ENCODE measurements at places on chromosomes 6 and 20. TPM values are rescaled to one million over a fixed set of nuclear protein-coding genes. Genes with fewer than 3 reads are reported as not detected.

The SDCBP2 gene
- 4.7 TPM for total RNA-seq

The TTK gene
- 19.4 TPM for total RNA-seq

The SRSF12 gene
- total RNA-seq = 0.81 TPM

The KIF25 gene
- not detected for total RNA-seq

The LRFN2 gene
- total RNA-seq = not detected

The OXT gene
- not detected for total RNA-seq

The PTPRA gene
- 57.8 TPM for total RNA-seq

The TTBK1 gene
- 1.2 TPM for total RNA-seq

The LHFPL5 gene
- not detected for total RNA-seq

The OR12D3 gene
- not detected for total RNA-seq

The CNPY3 gene
- total RNA-seq = 53.1 TPM

GRCh38 chr6:111263837-111264236 lies 176.5 kb downstream of the SLC16A10 start:
- H3K4me3 ChIP-seq = no peak overlapping the region
- H3K36me3 ChIP-seq = peaks cover 12% of the 10 kb centered on the region
- peaks cover 23% of the 10 kb centered on the region for H3K4me1 ChIP-seq
- H3K27ac ChIP-seq = no peak overlapping the region
- DNase-seq = no peak

- H3K4me1 ChIP-seq = no peaks in the 10 kb centered on the region
- H3K27me3 ChIP-seq = no peaks in the 10 kb centered on the region
- no peak for DNase-seq
Observed at GRCh38 chr20:53148771-53149147, 176.6 kb downstream of the TSHZ2 start.

DNA sequence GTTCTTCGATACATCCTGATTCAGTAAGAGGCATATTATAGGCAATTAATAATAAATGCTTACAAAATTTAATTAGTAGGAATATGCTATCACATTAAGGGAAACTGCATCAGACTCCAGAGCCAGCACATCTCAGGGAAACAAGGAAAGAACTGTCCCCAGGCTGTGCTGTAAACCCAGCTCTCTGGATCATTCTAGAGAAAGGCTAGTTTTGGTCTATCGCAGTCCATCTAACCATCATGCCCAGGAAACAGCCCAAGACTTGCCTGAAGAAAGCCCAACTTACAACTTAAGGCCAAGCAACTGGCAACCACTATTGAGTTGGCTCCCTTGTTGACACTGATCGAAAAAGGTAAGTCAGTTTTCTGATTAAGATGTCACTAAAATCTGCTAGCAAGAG lies 11.3 kb downstream of the MAP3K5 start:
- peaks cover 50% of the 10 kb centered on the region for H3K4me1 ChIP-seq
- H3K36me3 ChIP-seq = no peaks in the 10 kb centered on the region
- no peak overlapping the region for H3K4me3 ChIP-seq
- no peak for DNase-seq
- no peak overlapping the region for H3K27ac ChIP-seq

- H3K36me3 ChIP-seq = no peaks in the 10 kb centered on the region
- no peaks in the 10 kb centered on the region for H3K27me3 ChIP-seq
- no peak overlapping the region for H3K27ac ChIP-seq
- DNase-seq = no peak
Observed at GRCh38 chr6:125363824-125364165, 62.0 kb upstream of the HDDC2 start.

DNA sequence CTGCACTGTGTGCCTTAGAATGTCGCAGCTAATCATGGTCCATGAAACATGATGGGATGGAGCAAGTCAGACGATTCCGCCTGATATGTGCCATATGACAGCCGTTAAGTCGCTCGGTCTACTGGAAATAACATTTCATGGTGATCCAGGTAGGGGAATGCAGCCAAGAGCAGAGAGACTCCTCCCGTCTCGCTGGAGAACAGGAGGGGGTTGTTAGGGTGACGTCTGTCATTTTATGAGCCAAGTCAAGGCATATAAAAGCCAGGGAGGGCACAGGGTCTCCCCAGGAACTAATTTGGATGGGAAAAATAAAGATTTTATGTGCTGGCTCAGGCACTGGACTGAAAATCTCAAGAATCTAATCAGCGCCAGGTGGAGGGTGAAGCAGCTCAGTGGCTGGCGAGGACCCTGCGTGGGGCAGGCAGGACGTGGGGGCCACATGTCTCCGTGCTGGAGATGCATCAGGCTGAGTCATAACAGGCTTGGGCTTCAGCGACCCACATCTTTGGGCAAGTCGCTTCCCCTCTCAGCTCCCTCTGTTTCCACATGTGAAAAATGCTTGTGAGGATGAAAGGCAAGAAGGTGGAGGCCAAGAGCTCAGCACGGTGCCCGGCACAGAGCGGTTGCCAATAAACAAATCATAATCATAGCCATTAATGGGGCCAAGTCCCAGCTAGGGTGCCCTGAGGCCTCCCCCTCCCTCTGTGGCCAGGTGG lies 234.6 kb downstream of the ANKRD60 start:
- H3K4me3 ChIP-seq = no peak overlapping the region
- H3K27me3 ChIP-seq = no peaks in the 10 kb centered on the region
- no peak overlapping the region for H3K27ac ChIP-seq
- no peaks in the 10 kb centered on the region for H3K36me3 ChIP-seq
- no peak for DNase-seq

GRCh38 chr6:118665011-118665410 lies 13.6 kb upstream of the CEP85L start:
- no peak overlapping the region for H3K27ac ChIP-seq
- no peaks in the 10 kb centered on the region for H3K27me3 ChIP-seq
- H3K4me1 ChIP-seq = peaks cover 51% of the 10 kb centered on the region
- H3K36me3 ChIP-seq = peaks cover 4% of the 10 kb centered on the region

DNA sequence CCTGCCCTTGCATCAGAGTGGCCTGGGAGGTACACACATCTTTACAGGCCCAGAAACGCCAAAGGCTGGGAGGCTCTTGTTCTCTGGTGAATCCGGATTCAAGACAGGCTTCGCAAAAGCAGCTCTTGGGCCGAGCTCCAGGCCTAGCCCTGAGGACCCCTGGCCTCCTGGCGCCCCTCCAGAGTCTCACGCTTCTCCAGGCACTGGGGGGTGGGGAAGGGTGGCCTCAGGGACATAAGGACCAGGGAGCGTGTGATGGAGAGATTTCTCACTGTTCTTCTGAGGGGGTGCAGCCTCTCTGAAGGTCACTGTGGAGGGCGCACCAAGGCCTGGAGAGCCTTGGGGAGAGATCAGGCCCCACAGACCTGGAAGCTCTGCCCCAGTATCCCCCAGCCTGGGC lies 349.2 kb downstream of the ZFAND3 start:
- H3K4me1 ChIP-seq = no peaks in the 10 kb centered on the region
- no peak overlapping the region for H3K4me3 ChIP-seq
- H3K27ac ChIP-seq = no peak overlapping the region
- DNase-seq = no peak

GRCh38 chr6:156879591-156879990 lies 102.4 kb downstream of the ARID1B start:
- H3K4me3 ChIP-seq = no peak overlapping the region
- no peaks in the 10 kb centered on the region for H3K27me3 ChIP-seq
- no peaks in the 10 kb centered on the region for H3K36me3 ChIP-seq
- peaks cover 31% of the 10 kb centered on the region for H3K4me1 ChIP-seq

- H3K36me3 ChIP-seq = no peaks in the 10 kb centered on the region
- no peak overlapping the region for H3K4me3 ChIP-seq
- no peaks in the 10 kb centered on the region for H3K4me1 ChIP-seq
- DNase-seq = no peak
Observed at GRCh38 chr6:119610265-119610664, 260.7 kb upstream of the MAN1A1 start.

DNA sequence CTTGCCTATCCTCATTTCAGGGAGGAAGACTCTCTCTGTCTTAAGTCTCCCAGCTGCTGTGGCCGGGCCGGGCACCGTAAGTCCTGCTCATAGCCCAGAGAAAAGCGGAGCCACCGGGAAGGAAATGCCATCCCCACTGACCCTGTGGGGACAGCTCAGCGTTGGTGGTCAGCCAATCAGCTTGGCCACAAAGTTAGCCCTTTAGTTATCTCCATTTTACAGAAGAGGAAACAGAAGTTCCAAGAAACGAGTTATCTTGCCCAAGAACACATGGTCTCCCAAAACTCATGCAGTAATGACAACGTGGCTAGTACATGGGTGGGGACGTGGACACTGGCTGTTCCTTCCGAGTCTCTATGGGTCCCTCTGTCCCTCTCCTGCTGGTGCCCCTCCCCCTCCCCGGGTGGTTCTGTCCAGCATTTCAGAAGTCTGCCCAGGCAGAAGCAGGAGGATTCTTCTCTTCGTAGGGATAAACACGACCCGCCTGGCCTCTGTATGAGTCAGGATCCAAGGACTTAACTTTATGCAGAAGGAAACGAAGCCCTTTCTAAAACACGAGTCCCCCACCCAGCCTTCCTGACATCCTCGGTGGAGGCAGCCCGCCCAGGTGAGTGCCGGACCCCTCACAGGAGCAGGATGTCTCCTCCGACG lies 273.8 kb downstream of the CDH4 start:
- no peaks in the 10 kb centered on the region for H3K36me3 ChIP-seq
- no peaks in the 10 kb centered on the region for H3K4me1 ChIP-seq
- no peak overlapping the region for H3K4me3 ChIP-seq
- no peaks in the 10 kb centered on the region for H3K27me3 ChIP-seq
- DNase-seq = no peak

DNA sequence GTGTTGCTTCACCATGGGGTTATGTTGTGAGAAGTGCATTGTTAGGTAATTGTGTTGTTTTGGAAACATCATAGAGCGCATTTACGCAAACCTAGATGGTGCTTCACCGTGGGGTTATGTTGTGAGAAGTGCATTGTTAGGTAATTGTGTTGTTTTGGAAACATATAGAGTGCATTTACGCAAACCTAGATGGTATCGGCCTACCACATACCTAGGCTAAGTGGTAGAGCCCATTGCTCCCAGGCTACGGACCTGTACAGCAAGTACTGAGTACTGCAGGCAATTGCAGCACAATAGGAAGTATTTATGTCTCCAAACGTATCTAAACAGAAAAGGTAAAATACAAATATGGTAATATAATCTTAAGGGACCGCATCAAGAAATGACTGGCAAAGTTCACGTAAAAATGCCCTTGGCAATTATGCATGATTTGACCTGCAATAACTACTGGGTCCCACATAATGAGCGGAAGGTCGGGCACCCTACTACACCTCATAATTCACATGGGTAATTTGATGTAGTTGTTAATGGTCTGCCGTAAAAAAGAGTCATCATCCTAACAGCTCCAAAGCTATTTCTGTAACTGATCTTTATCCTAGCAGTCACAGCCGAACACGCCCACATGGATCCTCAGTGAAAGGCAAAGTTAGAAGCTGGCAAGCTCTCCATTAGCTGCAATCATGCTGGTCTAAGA lies 76.0 kb downstream of the RSPH3 start:
- no peak for DNase-seq
- no peak overlapping the region for H3K4me3 ChIP-seq
- no peaks in the 10 kb centered on the region for H3K36me3 ChIP-seq
- H3K27me3 ChIP-seq = no peaks in the 10 kb centered on the region

DNA sequence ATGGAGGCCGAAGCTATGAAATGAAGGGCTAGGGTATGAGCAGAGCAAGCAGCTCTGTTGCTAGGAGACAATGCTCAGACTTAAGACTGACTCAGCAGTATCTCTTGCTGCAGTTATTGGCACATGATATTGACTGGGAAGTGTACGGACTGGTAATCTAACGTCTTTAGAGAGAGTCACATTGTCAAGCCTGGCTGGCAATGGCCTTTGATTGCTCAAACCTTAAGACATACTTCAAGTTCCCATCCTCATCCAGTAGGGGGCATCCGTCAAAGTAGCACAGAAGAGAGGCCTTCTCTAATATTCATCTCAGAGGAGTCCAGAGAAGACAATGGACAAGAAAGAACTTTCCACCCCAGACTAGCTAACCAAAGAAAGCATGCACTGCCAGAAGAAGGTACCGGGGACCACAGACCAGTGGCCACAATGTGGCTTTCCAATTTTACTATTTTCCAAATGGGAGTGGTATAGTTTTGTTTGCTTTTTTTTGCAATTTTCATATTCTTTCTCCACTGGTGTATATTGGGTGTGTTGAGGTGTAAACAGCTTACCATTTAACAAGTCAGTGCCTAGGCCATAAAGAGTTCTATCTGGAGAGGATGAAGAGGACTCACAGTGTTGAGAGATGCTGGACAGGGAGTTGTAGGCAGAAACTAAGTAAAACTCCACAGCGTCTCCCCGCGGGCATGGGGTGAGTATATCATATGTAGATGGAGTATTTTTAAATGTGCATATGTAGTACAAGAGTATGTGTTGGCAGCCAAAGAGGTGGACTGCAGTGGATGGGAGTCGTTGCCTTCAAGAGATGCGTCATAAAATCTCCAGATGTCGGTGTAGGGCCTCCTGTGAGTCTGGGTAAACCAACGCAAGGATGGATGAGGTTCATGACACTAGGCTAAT lies 36.7 kb downstream of the LRFN2 start:
- no peak overlapping the region for H3K27ac ChIP-seq
- no peaks in the 10 kb centered on the region for H3K36me3 ChIP-seq
- no peak for DNase-seq
- no peaks in the 10 kb centered on the region for H3K27me3 ChIP-seq
- H3K4me1 ChIP-seq = no peaks in the 10 kb centered on the region

DNA sequence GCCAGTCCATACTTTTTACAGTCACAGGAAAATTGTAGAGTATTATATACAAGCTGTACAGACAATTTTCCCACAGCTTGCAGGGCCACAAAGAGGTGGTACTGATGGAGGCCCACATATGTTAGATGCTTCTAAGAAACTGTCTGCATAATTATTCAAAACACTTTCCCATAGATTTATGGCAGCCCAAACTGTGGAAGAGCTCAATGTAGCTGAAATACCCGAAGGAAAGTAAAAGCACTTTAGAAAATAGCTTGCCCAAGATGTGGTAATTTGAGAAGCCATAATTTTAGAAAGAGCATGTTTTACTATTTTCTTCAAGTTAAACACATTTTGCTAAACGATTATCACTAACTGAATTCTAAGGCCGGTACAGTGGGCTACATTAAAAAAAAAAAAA lies 36.9 kb downstream of the GMDS start:
- no peak overlapping the region for H3K27ac ChIP-seq
- H3K4me3 ChIP-seq = no peak overlapping the region
- no peaks in the 10 kb centered on the region for H3K4me1 ChIP-seq
- DNase-seq = no peak
- no peaks in the 10 kb centered on the region for H3K27me3 ChIP-seq

DNA sequence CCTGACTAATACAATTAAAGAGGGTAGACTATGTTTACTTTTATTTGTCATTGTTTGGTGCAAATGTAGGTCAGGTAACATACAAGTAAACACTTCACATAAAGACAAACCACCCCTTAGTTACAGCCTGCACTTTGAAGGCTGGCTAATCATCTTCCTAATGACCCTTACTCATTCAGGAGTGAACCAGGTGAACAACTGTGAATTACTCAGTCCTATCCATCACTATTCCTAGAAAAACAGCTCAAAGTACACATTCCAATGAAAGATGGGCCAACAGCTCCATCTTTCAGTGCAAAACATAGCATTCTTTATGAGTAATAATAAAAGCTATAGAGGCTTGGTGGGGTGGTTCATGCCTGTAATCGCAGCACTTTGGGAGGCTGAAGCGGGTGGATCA lies 78.2 kb downstream of the FRK start:
- no peak overlapping the region for H3K4me3 ChIP-seq
- no peak for DNase-seq
- H3K27me3 ChIP-seq = no peaks in the 10 kb centered on the region
- H3K4me1 ChIP-seq = no peaks in the 10 kb centered on the region
- H3K36me3 ChIP-seq = no peaks in the 10 kb centered on the region

Data from CD8-positive, alpha-beta memory T cell (primary cell).